ENCODE measurements at places on chromosomes 13 and 19.

DNA sequence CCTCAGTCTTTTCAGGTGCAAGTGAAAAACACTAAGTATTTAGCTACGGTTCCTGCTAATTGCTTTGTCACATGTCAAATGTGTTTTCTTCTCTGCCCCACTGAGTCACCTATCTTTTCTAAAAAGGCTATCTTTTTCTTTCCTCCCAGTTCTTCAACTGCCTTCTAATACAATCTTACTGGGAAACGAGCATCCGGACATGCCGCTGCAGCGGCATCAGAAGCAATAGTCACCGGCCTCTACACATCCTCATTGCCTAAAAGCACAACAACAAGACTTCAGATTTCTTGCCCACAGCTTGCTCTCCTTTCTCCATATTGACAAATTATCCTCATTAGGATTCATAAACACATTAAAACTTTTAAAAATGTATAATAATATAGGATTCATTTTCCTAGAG, 1.2 kb downstream of the PCDH9 start:
- DNase-seq = no peak

DNA sequence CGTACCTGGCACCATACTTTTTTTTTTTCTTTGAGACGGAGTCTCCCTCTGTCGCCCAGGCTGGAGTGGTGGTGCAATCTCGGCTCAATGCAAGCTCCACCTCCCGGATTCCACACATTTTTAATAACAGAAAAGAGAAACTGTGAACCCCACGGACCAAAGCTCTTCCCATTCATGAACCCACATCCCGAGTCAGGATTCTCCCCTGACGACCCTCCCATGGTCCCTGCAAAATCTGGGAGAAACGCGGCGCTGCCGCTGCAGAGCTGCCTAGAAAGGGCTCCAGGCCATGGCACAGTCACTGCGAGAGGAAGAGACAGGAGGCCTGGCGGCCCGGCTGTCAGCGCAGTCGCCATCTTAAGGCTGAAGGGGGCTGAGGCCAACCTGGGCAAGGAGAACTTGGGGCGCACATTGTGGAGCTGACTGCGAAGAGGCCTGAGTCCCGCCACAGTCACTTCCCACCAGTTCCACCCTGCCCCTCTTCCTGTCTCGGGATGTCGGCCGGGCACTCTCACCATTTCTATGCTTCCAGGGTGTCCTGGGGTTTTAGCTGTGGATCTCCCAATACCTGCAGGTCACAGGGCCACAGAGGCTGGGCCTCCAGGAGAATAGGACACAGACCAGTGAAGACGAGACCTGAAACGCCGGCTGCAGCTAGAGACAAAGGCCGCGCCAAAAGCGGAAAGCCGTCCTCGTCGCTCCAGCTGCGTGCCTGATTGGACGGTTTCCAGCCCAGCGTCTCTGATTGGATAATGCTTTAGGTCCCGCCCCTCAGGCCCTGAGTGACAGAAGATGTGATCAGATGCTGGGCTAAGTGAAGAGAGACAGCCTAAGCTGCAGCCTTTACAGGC, 71.0 kb downstream of the ZNF486 start:
- DNase-seq = peak; percentile 77

DNA sequence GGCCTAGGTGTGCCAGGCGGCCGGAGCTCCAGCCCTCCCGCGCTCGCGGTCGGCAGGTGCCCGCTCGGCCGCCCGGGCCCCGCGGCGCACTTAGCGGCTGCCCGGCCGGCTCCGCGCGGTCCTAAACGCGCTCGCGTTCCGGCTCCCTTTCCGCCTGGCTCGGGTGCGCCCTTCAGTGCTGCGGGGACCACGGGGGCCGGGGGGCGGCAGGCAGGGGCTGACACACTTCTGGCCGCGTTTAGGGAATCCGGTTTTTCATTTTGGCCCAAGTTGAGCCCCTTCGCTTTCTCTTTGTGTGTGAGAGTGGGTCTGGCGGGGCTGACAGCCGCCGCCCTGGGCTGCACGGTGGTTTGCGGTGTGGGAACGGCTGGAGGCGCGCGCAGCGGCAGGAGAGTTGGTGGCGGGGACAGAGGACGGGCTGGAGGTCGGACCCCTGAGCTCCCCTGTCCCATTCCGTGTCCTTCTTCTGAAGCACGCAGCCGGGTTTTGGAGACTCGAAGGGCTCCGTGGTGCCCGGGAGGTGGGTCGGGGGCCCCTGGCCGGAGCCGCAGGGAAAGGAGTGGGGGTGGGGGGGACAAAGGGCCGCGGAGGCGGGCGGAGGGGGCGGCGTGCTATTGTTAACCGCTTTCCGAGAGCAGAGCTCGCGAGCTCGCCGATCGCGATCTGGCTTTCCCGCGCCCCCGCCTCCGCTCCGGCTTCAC, 3.1 kb downstream of the FGF9 start:
- DNase-seq = no peak

- no peak for DNase-seq
Observed at GRCh38 chr19:5851302-5851701, at the start of gene FUT3. Gene FUT3 (minus strand): TSS chr19:5851449.

GRCh38 chr13:38670627-38671026, 16.2 kb upstream of the FREM2 start:
- no peak for DNase-seq

All from prostate gland (tissue), 2 donors.